ENCODE measurements at places on chromosomes 7 and 10. TPM values are rescaled to one million over a fixed set of nuclear protein-coding genes. Genes with fewer than 3 reads are reported as not detected.

OPN1SW gene
- not detected for total RNA-seq

DNA sequence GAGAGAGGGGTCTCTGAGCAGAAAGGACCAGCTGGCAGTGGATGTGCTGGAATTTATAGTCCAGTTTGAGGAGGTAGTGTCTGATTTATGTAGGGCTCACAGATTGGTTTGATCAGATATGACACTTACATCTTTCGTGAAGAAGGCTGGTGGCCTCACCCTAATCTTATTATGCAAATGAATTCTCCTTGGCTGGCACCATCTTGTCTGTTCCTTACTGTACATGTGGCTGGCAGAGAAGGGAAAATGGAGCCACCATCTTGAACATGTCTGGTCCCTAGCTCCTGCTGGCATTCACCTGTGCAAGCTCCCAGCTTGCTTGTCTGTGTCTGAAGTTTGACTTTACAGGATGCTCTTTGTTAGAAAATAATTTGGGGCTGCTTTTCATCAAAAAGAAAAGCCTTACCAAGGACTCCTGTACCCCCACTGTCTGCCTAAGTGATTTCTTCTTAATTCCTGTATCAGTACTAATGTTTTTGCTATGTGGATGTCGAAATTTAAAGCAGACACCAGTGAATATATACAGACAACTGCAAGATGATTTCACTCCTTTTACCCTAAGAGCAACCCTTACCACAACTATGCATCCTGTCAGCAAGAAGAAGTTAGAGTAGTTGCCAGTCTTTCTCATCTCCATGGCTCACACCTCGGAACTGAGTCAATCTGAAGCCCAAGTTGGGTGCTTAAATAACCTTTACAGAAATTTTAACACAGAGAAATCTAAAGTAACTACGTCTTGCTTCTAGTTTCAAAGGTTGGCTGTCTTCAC is 322.0 kb upstream of the SEMA3D start:
- DNase-seq, result no peak

EIF5AL1 gene
- 0.72 TPM for total RNA-seq

DNA sequence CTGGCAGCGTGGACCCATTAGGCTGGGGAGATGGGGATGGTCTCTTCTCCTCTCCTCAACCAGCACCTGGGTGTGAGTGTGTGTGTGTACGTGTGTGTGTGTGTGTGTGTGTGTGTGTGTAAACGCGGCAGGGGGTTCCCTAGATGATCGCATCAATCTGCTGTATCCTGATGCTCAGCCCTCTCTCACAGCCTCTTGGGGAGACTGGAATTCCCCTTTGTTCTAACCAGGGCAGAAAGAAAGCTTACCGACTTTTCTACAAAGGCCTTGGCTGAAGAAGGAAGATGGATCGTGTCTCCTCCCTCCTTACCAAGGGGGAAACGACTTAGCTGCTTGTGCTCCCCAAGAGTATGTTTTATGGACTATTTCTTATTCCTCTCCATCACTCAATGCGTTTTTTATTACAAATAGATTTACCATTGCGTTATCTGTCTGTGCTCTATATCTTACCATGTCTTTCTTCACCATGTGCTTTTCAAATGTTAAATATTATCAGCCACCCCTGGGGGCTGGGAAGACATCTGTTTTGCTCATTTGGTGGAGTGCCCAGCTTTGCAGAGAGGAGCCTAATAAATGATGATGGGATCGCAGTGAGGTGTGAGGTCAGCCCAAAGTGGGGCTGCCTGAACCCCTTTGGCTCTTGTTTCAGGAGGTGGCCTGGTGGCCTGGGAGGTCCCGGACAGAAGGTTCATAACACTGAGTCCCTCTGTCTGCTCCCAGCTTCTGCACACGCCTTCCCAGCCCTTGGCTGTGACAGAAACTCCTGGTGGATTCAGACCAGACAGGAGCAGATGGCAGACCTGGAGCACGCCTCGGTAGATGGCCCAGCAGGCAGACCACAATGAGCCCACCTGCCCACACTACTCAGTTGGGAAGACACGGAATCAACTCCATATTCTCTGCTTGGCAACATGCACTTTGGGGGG is 262.0 kb downstream of the PRPF18 start:
- DNase-seq, result no peak

DNA sequence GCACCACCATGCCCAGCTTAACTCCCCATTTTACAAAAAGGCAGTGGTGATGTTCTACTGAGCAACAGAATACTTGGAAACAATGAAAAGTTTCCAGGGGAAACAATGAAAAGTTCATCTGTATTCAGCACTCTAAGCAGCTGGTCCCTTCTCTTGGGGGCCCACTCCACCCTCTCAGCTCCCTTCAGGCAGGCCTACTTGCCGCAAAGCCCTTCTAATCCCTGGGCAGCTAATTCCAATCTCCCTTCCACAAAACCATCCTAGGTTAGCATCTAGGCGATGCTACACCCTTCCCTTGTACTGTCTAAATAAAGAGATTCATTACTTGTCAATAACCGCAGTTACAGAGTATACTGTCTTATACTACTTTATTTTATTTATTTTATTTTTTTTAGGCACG is 79.1 kb downstream of the SPDYE5 start:
- DNase-seq, result no peak

- no peak for DNase-seq
Observed at GRCh38 chr7:47888371-47889265, 59.6 kb downstream of the PKD1L1 start.

LIPM gene
- not detected for total RNA-seq

DNA sequence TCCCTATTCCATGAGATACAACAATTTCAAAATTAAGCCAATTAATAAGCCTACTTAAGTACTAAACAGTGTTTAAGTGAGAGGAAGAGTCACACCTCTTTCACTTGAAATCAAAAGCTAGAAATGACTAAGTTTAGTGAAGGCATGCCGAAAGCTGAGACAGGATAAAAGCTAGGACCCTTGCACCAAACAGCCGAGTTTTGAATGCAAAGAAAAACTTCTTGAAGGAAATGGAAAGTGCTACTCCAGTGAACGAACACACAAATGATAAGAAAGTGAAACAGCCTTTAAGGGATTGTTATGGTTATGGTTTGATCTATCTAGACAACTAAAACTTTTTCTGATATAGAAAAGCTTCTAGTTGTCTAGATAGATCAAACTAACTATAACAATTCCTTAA is 135.4 kb upstream of the KMT2E start:
- DNase-seq, result no peak

GRCh38 chr10:70504521-70505358 is 26.2 kb downstream of the PALD1 start:
- no peak for DNase-seq

- DNase-seq, result peak; percentile 94
Observed at GRCh38 chr7:29987811-29988317, 1.7 kb downstream of the SCRN1 start.

NRBF2 gene
- total RNA-seq, result 35.1 TPM

AHR gene
- 274 TPM for total RNA-seq

MYL10 gene
- not detected for total RNA-seq

GBX1 gene
- total RNA-seq, result not detected
